Renal pelvis (tissue), 12 donors: ENCODE measurements at places on chromosomes 6 and 20.
A peak's percentile ranks its signal among the peaks of the same experiment; 100 is the strongest.

DNA sequence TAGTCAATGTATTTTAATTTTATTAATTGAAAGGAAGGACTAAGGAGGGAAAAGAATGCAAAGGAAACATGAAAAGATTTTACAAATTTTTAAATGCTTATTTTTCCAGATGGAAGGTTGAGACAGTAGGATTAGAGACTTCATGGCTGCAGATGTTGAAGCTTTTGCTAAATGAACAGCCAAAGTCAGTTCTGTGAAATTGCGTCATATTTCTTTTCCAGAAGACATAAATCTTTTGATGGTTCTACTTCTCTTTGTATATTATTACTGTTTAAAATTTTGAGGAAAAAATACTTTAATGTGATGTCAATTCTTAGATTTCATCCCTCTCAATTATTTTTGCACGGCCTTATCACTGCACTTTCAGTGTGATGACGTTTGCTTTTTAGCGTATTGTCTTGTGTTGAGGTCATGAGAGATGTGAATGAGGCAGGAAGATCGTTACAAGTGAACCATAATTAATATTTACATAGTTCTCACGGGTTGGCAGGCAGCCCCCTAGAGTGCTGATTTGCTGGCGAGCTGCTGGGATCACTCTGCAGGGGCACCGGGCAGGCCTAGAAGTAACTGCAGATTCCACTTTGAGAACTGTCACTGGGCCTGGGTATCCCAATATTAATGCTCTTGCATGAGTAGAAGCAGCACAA, 158.1 kb downstream of the TBXT start:
- no peak for DNase-seq

DNA sequence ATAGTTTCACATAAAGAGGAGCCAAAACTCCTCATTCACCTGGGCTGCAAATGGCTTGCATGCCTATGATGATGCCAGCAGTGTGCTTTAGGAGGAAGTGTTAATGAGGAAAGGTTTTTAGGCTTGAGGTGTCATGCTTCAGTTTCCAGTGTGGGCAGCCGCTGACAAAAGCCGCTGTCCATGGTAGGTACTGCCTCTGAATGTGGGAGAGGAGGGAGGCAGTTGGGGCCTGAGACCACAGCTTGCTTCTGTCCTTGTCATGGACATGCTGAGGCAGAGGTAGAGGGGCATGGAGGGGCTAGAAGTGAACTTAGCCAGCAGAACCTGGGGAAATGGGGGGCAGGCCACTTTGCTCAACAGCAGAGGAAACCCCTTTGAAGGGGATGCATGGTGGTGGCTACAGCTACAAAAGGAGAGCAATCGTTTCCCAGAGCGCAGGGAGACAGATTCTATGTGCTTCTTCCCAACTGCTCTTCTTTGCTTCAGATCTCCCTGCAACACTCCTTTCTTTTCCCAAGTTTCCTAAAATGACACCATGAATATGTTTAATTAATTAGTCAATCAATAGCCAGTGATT, 372.1 kb upstream of the CNR1 start:
- DNase-seq = peak; percentile 57

DNA sequence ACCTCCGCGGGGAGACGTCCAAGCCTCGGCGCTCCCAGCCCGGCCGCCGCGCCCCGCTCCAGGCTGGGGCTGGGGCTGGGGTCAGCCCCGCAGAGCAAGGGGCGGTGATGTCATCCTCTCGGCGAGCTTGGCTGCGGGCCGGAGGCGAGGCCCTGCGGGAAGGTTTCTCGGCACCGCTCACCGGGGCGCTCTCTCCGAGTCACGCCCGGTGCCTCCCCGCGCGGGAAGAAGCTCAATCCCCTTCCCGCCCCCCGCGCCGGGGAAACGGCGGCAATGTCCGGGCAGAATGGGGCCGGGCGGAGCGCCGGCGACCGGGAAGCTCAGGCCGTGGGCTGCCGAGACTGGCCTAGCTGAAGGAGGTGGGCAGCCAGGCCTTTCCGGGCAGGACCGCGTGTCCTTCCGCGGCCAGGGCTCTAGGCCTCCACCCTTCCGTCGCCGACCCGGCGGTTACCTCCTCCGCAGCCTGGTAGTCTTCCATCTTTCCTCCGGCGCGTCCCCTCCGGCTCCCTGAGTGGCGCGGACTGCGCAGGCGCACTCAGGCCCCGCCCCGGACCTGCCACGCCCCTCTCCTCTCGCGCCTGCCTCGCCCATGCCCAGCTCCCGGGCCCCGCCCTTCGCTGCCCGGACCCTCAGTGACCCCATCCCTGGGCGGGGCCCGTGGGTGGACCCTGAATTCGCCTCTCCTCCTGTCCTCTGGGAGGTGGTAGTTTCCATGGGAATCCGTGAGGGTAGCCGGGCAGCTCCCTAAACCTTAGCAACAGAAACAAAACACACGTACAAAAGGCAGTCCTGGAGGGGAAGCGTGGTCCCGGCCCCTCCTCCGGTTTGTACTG, at the start of gene DYNLT1:
TSS of gene DYNLT1 (minus strand) at position 513 of the 833 bp plus-strand sequence. CDS start at position 478, 35 bp downstream.
- peak; percentile 94 for DNase-seq

DNA sequence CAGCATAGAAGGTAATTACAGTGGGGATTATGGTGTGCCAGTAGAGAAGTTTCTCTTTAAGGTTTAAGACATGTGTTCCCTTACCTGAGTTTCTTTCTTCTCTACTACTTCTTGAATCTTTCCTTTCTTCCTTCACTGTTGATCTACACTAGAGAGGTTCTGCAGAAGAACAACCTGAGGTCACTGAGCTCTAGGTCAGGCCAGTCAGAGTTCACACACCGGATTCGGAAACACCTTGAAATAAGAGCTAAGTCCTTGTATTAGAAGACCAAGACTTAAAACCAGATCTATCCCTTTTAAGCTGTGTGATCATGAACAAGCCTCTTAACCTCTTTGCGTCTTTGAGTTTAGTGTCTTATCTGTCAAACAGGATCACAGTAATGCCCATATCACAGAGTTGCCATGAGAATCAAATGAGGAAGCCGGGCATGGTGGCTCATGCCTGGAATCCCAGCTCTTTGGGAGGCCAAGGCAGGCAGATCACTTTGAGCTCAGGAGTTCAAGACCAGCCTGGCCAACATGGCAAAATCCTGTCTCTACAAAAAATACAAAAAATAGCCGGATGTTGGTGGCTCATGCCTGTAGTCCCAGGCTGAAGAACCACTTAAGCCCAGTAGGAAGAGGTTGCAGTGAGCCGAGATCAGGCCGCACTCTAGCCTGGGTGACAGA, 22.0 kb upstream of the TGM3 start:
- DNase-seq = no peak

GRCh38 chr6:103769431-103769830, 1090.3 kb downstream of the HACE1 start:
- no peak for DNase-seq

DNA sequence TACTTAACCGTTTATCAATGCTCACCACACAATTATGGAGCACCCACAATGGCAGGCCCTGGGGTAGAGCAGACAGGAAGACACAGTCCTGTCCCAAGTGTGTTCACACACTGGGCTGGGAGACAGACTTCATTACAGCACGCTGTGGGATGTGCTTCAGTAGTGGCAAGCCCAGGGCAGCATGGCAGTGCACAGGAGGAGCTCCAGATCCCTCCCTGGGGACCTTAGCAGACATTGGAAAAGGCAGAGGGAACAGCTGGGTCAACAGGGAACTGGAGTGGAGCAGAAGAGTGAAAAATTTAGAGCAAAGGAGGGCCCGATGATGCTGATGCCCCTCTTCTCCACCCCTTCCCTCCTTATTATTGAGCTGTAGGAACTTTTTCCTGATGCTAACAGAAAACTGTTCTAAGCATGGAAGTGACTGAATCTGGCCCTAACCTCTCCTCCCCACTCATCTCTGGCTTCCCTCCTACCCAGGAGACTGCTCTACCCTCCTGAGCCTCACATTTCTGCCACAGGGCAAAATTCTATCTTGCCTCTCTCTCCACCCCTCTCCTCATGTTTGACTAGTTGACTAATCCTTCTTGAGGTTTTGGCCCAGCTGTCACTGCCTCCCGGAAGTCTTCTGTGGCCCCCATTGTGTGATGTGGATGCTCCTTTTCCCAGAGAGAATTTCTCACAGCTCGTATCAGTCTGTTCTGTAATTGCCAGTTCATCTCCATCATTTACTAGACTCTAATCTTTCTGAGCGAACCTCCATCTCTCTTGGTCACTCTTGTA, 41.3 kb upstream of the NOP56 start:
- DNase-seq = no peak

GRCh38 chr6:139521338-139521737, 146.9 kb upstream of the CITED2 start:
- no peak for DNase-seq

DNA sequence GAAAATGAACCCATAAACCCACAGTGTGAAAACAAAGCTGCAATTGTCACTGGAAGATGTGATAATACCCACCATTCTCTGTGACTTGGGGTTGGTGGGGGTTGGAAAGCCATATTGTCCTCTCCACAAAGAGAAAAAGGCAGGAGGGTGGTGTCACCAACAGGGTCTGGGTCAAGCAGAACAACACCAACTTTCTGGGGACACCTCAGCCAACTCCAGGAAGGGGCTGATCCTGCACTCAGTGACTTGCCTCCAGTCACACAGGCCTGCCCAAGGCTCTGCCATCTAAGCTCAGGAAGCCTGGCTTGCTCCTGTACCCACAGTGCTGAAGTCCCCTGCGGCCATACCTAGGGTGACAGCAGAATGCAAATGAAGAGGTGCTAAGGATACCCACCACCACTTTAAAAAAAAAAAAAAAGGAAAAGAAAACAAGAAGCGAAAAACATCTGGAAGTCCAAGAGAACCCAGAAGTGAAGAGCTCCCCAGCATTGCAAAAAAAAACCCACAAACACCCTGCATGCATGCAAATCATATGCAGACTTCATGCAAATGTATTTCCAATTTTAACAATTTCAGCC, 110.6 kb downstream of the PREX1 start:
- no peak for DNase-seq

DNA sequence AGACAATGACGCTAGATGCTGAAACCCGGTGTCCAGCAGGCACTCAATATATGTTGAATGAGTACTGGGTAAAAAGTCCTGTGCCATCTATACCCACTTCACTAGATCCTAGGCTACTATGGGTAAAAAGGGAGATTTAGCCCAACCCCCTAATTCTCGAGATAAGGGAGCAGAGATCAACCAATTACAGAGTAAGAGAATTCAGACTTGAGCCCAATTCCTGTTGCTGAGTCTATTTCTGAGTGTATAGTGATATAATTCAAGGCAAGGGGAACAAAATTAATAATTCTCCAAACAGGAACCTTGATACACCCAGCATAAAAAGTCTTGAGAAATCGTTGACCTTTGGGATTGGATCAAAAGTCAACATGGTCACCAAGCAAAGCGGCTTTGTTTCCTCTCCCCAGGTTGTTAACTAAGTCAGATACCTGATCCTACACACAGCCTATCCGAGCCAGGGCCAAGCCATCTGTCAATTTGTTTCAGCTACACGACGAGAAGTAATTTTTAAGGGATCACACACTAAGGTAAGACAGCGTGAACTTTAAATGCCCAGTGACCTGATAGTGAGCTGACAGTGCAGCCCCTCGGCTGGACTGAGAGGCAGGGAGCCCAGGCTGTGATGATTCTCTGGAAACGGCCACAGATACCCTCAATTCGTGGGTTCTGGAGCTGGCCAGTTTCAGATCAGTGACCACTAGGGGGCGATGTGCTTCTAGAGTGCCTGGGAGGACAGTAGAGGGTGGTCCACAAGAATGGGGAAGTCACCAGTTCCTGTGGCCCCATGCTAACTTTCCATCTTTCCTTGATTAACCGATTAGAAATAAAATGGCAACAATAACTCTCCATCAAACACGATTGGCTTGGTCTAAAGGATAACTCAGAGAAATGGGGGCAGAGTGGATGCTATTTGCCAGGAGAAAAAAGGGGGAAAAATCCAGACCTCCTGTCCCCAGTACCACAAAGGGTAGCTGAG, 46.2 kb downstream of the SLC22A23 start:
- no peak for DNase-seq

- no peak for DNase-seq
Observed at GRCh38 chr6:9612489-9612888, 802.4 kb downstream of the TFAP2A start.

DNA sequence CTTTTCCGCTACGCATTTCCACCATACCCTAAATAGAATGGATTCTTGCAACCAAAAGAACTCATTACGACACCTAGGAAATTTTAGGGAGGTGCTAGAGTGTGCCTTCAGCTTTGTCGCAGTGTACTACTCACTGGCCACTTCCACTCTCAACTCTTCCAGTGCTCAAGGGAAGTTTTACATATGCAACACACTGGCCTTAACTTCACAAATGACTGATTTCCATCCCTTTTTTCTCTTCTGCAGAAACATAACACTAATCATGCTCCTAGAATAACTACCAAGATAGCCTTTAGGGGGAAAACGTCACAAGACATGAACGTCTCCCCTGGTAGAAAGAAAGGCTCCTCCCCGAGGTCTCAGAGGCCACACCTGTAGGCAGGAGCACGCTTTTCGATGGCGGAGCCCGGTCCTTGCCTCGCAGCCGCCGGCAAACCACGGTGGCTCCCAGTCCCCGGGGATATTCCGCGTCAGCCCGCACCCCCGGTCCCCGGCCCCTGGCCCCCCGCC, 584 bp downstream of the LYRM4 start:
- peak; percentile 54 for DNase-seq

DNA sequence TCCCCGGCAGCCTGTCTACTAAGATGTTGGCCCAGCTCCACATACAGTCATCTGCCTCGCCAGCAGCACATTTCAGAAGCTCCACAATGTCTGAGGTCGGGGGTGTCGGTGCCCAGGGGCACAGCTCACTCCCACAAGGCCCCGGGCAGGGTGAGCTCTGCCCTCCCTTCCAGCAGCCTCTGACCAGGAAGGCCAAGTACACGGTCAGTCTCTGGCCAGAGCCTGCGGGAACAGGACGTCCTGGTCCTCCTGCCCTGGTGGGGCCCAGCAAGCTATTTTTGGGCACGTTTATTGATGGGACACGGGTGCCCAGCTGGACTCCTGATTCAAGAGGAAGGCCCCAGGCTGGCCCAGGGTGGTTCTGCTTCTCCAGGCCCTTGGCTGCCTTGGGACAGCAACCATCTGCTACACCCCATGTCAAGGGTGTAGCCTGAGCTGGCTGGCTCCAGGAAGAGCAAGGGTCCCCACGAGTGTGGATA, 114.9 kb upstream of the PTPN1 start:
- no peak for DNase-seq

- DNase-seq = no peak
Observed at GRCh38 chr20:37726321-37726720, 32.5 kb downstream of the CTNNBL1 start.

DNA sequence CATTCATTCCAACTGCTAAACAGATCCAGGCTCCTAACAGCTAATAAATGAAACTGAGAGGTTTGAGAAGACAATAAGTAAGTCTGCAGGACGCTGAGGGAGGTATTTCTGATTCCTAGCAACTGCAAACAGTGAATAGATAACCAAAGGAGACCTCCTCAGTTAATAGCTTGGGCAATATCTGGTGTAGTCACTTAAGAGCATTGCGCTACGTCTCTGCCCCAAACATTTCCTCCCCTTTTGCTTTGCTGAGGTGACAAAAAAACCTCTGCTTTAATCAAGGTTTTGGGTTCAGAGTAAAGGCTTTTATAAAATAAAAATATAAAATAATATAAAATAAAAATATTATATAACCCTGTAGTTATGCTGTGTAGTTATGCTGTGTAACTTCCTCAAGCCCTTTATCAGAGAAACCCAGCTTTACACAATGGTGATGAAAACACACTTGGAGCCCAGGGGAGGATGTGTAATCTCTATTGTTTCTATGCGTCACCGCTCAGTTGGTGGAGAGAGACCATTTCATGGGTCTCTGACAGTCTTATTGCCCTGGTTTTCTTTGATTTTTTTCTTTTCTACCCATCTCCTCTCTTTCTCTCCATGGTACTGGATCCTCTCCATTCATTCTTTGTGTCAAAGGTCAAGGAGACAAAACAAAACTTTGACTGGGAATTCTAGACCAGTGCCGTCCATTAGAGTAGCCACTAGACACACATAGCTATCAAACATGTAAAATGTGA, 18.9 kb upstream of the CALHM5 start:
- DNase-seq = no peak
